ENCODE measurements at places on chromosomes 6 and 20. TPM values are rescaled to one million over a fixed set of nuclear protein-coding genes. Genes with fewer than 3 reads are reported as not detected.

Gene SYNDIG1
- total RNA-seq: 0.94 TPM

Gene DNAH8
- total RNA-seq: 0.21 TPM

GRCh38 chr6:72102561-72102960 is 216.2 kb downstream of the RIMS1 start:
- no peak overlapping the region for H3K4me3 ChIP-seq
- no peak overlapping the region for H3K27ac ChIP-seq
- peaks cover 5% of the 10 kb centered on the region for H3K4me1 ChIP-seq
- H3K36me3 ChIP-seq: no peaks in the 10 kb centered on the region

GRCh38 chr6:13813621-13814175 is 659 bp downstream of the MCUR1 start:
- peaks cover 28% of the 10 kb centered on the region for H3K4me1 ChIP-seq
- DNase-seq: peak; percentile 90
- H3K27ac ChIP-seq: peak overlapping the region; percentile 84
- no peaks in the 10 kb centered on the region for H3K27me3 ChIP-seq

GRCh38 chr20:38432292-38432691 is 2.8 kb downstream of the SNHG17 start:
- peaks cover 28% of the 10 kb centered on the region for H3K4me1 ChIP-seq
- no peak overlapping the region for H3K27ac ChIP-seq
- H3K4me3 ChIP-seq: no peak overlapping the region
- peaks cover 35% of the 10 kb centered on the region for H3K36me3 ChIP-seq
- H3K27me3 ChIP-seq: no peaks in the 10 kb centered on the region
